Osteocyte (in vitro differentiated cells): ENCODE measurements at places on chromosomes 6 and 20. TPM values are rescaled to one million over a fixed set of nuclear protein-coding genes. Genes with fewer than 3 reads are reported as not detected.
A peak's percentile ranks its signal among the peaks of the same experiment; 100 is the strongest.

- no peaks in the 10 kb centered on the region for H3K36me3 ChIP-seq
- H3K4me1 ChIP-seq: peaks cover 60% of the 10 kb centered on the region
- H3K27me3 ChIP-seq: no peaks in the 10 kb centered on the region
- H3K4me3 ChIP-seq: no peak overlapping the region
- DNase-seq: peak; percentile 73
- peak overlapping the region; percentile 92 for H3K27ac ChIP-seq
Observed at GRCh38 chr6:1702580-1703051, 92.9 kb downstream of the FOXC1 start.

Gene CD83
- 1.4 and 1.6 TPM in 2 replicates for total RNA-seq

Gene BPIFA1
- not detected in 2 replicates for total RNA-seq

Gene MMP24
- 0.54 and 0.63 TPM in 2 replicates for total RNA-seq

Gene ZNF391
- 2.4 and 4.0 TPM in 2 replicates for total RNA-seq

Gene C6orf163
- total RNA-seq: 3.8 and 5.1 TPM in 2 replicates

Gene NKAPL
- total RNA-seq: not detected in 2 replicates

DNA sequence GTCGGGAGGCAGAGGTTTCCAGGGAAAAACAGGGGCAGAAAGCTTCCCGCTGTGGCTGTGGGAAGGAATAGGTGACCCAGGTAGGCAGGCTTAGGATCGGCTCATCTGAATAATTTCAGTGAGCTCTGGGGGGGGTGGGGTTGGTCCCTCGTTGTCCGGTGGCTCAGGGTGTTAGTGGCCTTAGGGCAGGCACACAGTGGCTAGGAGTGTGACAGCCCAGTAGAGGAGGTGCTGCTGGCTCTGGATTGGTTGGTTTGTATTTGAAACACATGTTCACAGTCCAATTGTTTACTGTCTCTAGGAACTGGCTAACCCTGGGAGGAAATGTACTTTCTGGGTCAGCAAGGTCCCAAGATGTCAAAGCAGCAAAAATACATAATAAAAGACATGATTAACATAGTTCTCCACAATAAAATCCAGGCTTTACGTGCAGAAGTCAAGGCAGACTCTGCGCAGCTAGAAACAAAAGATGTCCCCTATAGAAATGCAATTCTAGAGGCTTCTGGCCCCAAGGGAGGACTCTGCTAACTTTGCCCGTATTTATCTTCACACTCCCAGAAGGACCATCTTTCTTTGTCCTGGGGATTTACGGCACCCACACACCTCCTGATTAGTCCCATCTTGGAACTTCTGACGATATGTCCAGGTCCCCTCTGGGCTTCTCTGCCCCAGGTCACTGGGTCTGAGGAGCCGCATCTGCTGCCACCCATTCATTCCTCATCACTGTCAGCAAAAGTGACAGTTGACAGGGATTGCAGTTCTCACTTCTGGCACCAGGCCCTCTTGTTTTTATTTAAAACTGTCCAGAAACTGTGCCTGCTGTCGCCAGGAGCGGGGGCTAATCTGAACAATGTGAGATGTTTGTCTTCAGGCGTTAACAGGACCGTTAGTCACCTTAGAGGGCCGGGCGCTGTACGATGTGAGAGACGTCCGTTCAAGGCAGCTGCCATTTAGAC is 18.7 kb downstream of the MOCS3 start:
- DNase-seq: no peak
- H3K27ac ChIP-seq: no peak overlapping the region
- peaks cover 18% of the 10 kb centered on the region for H3K4me1 ChIP-seq
- peaks cover 8% of the 10 kb centered on the region for H3K27me3 ChIP-seq
- no peak overlapping the region for H3K4me3 ChIP-seq

DNA sequence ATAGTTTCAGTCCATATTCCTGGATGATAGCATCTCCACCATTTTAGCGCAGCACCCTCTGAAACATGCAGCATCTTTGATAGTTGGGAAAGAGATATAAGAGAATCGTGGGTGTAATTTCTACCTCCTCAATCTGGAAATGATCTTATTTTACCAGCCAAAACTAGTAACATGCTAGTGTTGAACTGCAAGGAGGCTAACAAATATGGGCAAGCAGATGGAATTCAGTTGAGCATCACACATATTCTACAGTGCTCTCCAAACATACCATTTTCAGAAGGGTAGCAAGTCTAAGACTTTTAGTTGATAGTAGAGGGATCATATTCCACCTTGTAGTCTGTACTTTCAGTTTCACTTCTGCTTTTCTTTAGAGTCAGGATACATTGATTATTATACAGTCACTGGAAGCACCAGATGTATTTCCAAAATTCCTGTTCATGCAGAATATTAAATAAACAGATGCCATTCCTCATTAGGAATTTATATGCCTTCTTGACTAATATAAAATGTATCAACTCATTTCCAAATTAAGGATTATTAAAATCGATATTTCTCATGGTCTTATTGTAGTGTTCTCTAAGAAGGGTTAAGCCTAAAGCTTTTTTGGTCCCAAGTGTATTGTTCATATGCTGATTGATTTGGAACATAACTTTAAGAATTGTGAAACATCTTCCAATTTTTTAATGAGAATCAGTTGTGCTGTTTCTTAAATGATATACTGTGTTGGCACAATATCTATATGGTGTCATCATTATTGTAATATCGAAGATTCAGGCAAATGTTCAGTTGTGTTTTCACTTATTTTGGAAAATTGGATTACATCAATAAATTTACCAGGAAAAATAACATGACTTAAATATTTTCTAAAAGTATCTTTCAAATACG is 362.0 kb downstream of the CENPW start:
- no peaks in the 10 kb centered on the region for H3K36me3 ChIP-seq
- no peak overlapping the region for H3K27ac ChIP-seq
- peaks cover 3% of the 10 kb centered on the region for H3K4me1 ChIP-seq
- H3K4me3 ChIP-seq: no peak overlapping the region
- DNase-seq: no peak

GRCh38 chr20:12528591-12529041 is 480.2 kb upstream of the SPTLC3 start:
- H3K4me3 ChIP-seq: no peak overlapping the region
- no peaks in the 10 kb centered on the region for H3K4me1 ChIP-seq
- no peak for DNase-seq
- H3K36me3 ChIP-seq: no peaks in the 10 kb centered on the region
